Suprapubic skin (tissue), 4 donors: ENCODE measurements at places on chromosomes 5 and 9.

DNA sequence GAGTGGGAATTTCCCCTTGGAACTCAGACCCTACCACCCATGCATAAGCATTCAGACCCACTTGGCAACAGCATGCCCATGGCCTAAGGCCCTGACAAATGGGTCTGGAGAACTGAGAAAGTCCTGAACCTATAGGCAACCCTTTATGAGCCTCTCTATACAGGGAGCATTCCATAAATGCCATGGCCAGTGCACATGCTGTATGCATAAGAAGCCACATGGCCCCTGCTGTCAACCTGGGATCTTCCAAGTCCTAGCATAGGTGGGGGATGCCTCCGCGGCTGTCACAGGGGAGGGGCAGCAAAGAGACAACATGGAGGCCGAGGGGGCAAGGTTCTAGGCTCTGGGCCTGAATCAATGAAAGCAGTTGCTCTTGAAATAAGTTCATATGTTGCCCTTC, 8.2 kb upstream of the NIPAL4 start:
- no peak for DNase-seq

- peak; percentile 51 for DNase-seq
Observed at GRCh38 chr5:540906-541538, 16.8 kb upstream of the SLC9A3 start.

DNA sequence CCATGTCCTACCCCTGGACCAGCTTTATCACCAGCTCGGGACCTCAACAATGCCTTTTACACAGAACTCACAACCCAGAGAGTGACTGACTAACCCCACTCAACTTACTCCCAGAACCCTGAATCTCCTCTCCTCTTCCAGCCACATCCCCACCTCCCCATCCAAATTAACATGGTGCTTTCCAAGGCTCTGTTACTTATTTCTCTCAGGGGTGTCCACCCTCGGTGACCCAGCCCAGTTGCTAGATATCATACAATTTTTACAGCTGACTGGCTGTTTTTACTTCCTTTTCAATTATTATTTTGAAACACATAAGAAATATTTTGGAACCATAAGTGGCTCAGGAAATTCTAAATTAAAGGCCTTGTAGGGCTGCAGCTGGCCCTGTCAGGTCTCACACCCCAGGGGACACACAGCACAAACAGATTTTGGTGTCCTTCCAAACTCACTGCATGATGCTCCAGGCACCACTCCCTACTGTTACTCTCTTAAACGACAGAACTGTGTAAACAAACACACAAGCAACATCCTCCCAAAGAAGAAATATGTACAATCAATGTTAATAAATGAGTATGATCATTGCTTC, 180.6 kb downstream of the ADAMTS12 start:
- DNase-seq = peak; percentile 67

- no peak for DNase-seq
Observed at GRCh38 chr5:120803282-120803681, 339.2 kb downstream of the PRR16 start.

GRCh38 chr9:121651295-121652020, at the start of gene DAB2IP:
DAB2IP (plus strand) TSS chr9:121651634; CDS start chr9:121651776, 142 bp downstream.
- no peak for DNase-seq

- DNase-seq = no peak
Observed at GRCh38 chr5:167699432-167699831, 592.0 kb upstream of the WWC1 start.

DNA sequence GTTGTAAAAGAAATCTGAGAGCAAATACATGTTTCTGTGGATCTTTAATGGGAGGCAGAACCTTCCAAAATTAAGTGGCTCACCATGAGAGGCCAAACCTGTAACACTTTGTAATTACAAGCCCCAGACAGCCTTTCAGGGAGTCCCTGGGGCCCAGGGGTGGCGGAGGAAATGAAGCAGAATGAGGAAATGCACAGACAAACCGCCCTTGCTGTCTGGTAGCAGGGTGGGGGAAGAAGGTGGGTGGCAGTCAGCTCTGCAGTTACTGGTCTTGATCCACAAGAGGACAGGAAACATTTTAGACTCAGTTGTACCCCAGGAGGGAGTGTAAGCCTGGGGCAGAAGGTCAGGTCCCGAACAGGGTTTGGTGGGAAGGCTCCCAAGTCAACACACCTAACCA, 6.5 kb downstream of the ARL14EPL start:
- no peak for DNase-seq

GRCh38 chr5:160525471-160526261, 104.0 kb downstream of the PTTG1 start:
- no peak for DNase-seq

DNA sequence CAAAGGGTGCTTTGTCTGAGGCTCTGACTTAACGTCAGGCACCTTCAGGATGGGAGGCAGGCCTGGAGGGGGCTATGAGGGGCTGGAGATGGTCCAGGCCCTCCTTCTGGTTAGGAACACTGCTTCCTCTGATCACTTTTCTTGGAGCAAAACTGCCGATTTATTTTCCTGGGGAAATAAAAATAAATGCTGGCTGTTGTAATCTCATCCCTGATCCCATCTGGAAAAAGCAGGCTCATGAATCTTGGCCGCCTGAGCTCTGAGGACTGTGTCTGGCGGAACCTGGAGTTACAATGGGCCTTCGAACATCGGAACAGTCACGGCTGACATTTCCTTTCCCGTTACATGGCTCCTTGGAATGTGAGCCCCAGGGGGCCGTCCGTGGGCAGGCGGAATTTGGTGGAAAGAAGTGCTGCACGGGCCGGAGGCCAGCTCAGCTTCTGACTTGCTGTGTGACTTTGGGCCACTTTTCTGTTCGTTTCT, 157.8 kb downstream of the RGS3 start:
- DNase-seq = peak; percentile 88

GRCh38 chr9:35972093-35972492, 14.1 kb upstream of the OR2S2 start:
- DNase-seq = no peak

DNA sequence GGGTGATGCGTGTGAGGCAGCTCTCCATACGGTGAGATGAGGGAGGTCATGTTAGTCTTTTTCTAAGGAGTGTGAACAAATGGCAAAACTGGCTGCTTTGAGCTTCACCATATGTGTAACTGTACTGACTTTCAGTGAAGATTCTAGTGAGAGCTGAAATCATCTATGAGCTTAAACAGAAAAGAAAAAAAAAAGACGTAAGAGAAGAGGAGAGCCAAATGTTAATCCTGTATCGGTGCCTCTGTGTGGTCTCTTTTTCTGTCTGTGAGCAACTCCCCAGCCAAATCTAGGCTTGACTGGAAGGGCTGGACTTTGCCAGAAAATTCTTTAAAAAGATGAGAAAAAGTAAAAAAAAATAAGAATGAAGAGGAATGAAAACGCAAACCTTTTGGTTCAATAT, 209.7 kb upstream of the TUT7 start:
- DNase-seq = no peak

- peak; percentile 73 for DNase-seq
Observed at GRCh38 chr5:35198075-35198474, 32.2 kb downstream of the PRLR start.

- DNase-seq = no peak
Observed at GRCh38 chr5:177535125-177535524, 18.4 kb upstream of the DDX41 start.

DNA sequence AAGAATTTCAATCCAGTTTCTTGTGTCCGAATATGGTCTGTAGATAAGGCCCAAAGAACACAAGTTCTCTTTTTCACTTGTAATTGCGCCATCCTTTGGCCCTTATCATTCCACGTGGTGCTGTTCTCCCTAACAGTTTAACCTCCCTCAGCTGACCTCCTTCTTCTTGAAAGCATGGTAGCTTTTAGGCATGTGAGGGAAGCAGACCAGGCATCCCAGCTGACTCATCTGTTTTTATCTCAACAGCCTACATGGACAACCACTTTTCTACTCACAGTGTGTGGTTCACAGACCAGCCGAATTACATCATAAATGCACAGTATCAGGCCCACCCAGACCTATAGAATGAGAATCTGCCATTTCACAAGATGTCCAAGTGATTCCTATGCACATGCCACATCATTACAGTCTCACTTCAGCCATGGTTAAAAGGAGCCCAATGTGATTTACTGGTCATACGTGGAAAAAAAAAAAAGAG, 26.9 kb upstream of the PLIN2 start:
- no peak for DNase-seq

DNA sequence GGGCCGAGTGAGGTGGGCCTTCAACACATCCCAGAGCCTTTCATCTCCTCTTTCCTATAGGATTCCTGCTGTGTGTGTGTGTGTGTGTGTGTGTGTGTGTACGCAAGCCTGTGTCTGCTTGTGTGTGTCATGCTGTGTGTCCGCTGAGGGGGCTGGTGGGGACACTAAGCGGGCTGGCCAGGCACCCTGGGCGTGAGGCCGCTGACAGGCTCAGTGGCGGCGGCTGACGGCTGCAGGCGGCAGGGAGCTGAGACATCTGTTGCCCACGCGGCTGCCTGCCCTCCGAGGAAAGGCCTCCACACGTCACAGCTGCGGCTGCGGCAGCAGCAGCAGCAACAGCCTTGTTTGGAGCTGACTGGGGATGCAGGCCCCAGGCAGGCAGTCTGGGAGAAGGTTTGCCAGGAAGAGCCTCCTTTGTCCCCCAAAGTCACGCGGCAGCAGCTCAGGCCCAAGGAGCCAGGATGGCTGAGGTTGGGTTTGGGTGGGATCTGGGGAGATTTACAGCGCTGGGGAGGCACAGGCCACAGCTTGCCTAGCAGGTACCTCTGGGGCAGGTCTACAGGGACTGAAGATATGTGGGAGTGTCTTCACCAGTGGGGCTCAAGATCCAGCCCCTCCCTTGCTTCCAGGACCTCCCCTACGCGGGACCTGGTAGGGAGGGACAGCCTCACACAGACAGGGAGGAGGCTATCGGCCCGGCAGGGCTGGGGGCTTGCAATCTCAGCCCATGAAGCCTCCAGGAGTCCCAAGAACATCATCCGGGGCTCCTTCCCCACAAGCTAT, 1.8 kb downstream of the PDLIM4 start:
- peak; percentile 87 for DNase-seq

- no peak for DNase-seq
Observed at GRCh38 chr9:121115466-121115865, 40.7 kb downstream of the CNTRL start.

GRCh38 chr9:20289423-20290010, 332.8 kb downstream of the MLLT3 start:
- no peak for DNase-seq

DNA sequence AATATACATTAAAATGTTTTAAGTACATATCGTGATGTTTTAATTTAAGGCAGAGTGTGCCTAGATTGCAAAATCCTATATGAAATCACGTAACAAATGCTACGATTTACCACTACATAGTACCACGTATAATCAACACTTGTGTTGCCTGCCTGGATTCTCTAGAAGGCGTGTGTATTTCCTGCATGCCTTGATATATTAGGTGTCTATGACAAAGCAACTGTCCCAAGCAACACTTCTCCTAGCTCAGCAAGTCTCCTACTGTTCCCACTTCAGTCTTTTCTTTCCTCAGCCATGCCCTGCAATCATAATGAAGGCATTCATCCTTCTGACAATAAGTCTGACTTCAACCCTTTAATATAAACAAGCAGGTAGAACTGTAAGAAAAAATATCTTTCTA, 89.6 kb downstream of the PTPRD start:
- no peak for DNase-seq

- DNase-seq = no peak
Observed at GRCh38 chr9:128627127-128627715, 29.4 kb downstream of the DYNC2I2 start.

DNA sequence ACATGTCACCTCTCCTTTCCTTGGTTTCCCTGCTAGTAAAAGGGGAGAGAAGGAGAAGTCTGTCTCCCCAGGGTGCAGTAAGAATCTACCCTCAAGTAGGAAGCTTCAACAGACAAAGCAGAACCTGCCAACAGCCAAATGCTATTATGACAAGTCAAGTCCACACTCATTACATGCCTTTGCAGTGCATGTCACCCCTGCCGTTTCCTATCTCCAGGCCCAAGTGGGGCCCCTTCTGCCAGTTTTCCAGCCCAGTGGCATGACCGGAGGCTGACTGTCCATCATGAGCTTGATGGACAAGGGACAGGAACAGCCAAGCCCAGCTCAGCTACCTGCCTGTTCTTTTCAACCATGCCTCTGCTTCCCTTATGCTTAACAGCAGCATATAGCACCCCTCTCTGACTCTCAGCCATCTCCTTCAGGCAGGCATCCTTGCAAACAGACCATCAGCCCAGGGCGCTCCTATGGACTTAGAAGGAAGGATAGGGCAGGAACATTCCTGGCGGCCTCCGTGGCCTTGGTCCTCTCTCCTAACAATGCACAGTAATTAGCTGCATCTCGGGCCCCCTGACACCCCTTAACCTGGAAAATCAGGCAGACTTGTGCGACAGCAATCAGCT, 107.2 kb upstream of the RAD23B start:
- no peak for DNase-seq

- no peak for DNase-seq
Observed at GRCh38 chr5:40484495-40484894, 195.2 kb upstream of the PTGER4 start.

- DNase-seq = no peak
Observed at GRCh38 chr5:149239917-149240316, 31.7 kb upstream of the AFAP1L1 start.

DNA sequence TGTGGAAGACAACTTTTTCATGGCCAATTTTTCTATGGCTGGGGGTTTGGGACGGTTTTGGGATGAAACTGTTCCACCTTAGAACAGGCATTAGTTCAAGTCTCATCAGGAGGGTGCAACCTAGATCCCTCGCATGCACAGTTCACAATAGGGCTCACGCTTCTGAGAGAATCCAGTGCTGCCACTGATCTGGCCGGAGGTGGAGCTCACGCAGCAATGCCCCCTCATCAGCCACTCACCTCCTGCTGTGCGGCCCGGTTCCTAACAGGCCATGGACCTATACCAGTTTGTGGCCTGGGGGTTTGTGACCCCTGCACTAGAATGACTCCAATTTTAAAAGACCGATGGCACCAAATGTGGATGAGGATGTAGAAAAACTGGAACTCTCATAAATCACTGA, 127.2 kb upstream of the IER5L start:
- peak; percentile 29 for DNase-seq

DNA sequence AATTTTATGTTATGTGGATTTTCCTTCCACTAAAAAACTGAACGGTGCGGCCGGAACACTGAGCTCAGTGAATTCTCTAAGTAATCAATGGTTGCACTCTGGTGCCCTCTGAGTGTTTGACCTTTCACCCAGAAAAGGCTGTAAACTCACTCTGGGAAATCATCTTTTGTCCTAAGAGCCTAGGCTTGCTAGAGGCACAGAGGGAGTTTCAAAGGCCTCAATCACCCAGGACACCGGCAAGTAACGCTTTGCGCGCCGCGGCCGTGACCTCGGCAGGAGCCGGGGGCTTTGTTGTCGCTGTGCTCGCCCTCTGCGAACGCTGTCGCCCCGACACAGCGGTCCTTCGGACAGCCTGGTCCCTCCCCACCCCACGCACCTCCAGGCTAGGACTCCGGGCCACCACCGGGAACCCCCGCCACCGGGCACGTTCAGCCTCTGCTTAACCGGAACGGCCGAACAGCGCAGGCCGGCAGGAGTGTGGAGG, 703 bp downstream of the ISCA1 start:
- no peak for DNase-seq

DNA sequence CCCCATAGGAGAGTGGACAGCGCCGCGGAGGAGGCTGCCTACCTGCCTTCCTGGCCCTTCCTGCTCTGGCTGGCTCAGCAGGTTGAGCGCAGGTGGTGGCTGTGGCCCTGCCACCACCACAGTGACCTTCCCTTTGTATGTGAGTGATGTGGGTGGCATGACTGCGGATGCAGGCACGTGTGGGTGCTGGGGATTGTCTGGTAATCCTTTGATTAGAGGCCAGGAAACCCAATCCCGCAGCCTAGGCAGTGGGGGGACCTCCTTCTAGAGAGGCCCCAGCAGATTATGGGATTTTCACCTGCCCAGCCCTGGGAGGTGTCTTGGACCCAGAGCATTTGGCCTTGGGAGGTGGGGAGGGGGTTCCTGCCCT, 16.5 kb downstream of the RXRA start:
- DNase-seq = no peak
